ENCODE measurements at places on chromosomes 2 and 18.

- no peak for DNase-seq
These were observed 193.8 kb downstream of the FAM210A start for GRCh38 chr18:13532406-13533075.

DNA sequence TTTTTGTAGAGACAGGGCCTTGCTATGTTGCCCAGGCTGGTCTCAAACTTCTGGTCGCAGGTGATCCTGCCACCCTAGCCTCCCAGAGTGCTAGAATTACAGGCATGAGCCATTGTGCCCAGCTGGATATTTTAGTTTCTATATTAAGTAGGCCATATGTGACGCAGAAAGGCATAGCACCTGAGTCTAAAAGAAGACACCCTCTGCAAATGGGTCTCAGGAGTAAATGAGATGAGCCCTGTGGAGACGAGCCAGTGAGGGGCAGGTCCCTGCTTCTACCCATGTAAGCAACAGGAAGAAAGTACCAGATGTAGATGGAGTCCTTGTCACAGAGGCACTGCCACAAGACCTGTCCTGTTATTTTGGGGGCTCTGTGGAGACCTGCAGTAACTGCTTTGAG is 322.4 kb downstream of the PTPRM start:
- DNase-seq = no peak

DNA sequence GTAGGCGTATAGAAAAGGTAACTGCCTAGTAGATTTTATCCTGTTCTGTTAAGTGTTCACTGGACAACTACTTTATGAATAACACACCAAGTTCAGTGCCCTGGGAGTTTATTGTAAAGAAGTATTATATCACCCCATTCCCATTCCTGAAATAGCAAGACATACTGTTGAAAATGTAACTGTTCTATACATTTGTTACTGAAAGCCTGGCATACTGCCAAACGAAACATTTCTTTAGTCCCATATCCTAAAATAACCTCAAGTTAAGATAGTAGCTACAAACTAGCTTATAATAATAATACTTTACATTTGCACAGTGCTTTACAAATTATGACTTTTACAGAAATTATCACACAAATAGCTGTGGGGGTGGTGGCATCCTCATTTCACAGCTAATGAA is 25.1 kb downstream of the SPDYA start:
- DNase-seq = no peak

GRCh38 chr18:44758861-44759631 is 78.4 kb downstream of the SETBP1 start:
- peak; percentile 55 for DNase-seq

GRCh38 chr2:95357717-95358280 is 44.7 kb upstream of the FAHD2A start:
- DNase-seq = no peak

DNA sequence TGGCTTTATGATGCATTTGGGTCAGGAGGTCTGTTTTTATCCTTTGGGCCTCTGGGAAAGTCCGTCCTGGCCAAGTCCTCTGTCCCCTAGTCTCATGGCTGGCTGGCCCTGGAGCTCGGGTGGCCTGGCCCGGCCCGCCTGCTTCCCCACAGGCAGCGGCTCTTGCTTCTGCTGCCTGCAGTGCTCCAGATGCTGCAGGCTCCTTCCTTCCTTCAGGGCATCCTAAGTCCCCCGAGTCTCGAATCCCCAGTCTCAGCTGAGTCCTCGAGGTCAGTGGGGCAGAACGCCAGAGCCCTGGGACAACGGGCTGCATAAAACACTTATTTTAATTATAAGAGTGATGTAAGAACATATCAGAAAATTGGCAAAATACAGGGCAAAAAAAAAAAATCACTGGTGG is 71.2 kb downstream of the HPCAL1 start:
- no peak for DNase-seq

DNA sequence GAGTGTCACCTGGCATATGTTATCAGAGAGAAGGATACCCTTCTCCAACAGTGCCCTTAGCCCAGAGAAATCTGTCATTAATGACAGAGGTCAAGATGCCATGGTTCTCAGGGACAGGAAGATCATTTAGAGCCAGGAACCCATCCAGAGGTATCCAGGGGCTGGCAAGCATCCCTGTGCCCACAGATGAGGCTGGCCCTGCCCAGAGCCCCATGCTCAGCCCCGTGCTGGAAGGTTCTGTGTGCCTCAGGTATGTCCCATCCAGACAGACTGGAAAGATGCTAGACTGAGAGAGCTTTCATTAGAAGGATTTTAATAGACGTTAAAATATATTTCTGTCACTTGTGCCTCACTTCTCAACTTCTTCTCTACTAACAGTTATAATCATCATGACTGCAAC is 8.2 kb upstream of the TUBB6 start:
- DNase-seq = no peak

DNA sequence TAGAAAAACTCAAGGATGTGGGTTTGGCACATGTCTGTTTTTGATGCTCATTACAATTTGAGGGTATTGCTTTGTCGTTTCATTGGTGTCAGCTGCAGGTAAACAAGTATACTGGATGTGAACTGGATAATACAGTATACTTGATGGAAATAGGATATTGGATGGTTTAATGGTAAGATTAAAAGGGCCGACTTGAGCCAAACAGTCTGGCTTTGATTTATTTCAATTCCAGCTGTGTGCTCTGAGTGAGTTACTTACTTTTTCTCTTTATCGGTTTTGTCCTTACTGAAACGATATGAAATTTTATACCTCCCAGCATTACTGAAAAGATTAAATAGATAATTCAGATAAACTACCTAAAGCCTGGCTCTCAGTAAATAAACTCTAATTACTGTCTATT is 227.6 kb downstream of the ASXL3 start:
- DNase-seq = no peak

DNA sequence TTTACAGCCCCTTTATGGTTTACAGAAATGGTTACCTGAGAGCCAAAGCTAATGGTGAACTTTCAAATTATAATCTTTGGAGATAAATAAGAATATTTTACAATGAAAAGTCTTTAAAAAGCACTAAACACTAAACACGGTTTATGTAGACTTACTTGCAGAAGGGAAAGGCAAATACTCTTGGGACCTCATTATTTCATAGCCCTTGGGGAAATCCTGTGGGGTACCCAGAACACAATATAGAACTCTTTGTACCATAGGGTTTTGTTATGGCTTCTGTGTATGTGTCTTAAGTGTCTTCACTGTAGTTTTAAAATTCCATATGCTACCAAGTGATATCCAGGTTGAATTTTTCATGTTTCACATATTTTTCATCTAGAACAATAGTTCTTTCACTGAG is 90.6 kb downstream of the KCNH7 start:
- no peak for DNase-seq

GRCh38 chr2:186871881-186872280 is 22.9 kb upstream of the ZSWIM2 start:
- no peak for DNase-seq

- no peak for DNase-seq
These were observed 31.5 kb upstream of the LYPD6B start for GRCh38 chr2:149006883-149007543.

GRCh38 chr2:112920923-112921532 is 10.1 kb downstream of the IL37 start:
- no peak for DNase-seq

- DNase-seq = no peak
These were observed 188.8 kb downstream of the TSN start for GRCh38 chr2:121944072-121944831.

DNA sequence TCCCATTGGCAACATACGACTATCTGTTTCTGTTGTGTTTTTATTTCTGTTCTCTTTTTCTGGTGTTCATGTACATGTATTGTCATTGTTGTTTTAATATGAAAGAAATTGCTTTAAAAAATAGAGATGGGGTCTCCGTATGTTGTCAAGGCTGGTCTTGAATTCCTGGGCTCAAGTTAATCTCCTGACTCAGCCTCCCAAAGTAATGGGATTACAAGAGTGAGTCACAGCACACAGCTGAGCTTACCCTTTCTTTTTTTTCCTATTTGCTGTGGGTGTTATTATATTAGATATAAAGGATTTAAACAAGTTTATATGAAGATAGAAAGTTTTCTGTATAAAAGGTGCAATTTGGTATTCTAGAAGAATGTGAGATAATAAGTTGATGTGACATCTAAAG is 554.6 kb downstream of the DSC3 start:
- DNase-seq = no peak

GRCh38 chr2:85273738-85274731 is 53.8 kb downstream of the TGOLN2 start:
- no peak for DNase-seq

GRCh38 chr18:75211002-75211621 is 515 bp downstream of the TSHZ1 start:
- DNase-seq = no peak

Measured in activated T-cell treated with anti-CD3 and anti-CD28 coated beads for 48 hours (primary cell).